Activated B cell treated with CpG ODN at 0.5 μM for 24 hours (primary cell): ENCODE measurements at places on chromosomes 6 and 20. TPM values are rescaled to one million over a fixed set of nuclear protein-coding genes. Genes with fewer than 3 reads are reported as not detected.

DNA sequence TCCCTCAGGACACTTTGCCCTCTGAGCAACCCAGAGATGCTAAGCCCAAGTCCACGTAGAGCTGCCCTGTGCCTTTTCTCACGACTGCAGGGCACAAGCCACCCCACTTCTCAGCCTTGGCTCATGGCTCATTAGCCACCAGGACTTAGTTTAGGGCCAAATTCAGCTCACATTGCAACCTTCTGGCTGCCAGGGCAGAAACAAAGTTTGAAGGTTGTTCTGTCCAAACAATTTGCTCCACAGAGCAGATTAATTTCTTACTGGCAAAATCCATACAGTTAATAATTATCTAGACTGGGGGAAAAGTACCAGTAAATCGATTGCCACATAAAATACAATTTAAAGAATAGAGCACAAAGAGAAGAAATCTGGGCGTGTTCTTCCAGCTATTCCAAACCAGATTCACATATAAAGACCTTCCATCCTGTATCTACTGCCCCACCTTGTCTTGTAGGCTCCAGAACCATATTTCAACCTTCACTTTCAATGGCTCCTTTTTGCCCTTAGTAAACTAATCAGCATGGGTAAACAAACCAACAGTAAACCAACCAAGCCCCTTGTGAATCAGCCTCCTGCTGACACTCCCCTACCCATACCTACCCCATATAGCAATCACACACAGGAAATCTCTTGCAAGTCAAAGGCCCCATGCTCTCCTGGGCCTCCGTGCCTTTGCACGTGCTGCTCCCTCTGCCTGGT, 101.9 kb downstream of the QRSL1 start:
- no peak for DNase-seq
- no peak overlapping the region for H3K27ac ChIP-seq
- H3K27me3 ChIP-seq: no peaks in the 10 kb centered on the region
- H3K36me3 ChIP-seq: no peaks in the 10 kb centered on the region
- no peak overlapping the region for H3K4me3 ChIP-seq

DNA sequence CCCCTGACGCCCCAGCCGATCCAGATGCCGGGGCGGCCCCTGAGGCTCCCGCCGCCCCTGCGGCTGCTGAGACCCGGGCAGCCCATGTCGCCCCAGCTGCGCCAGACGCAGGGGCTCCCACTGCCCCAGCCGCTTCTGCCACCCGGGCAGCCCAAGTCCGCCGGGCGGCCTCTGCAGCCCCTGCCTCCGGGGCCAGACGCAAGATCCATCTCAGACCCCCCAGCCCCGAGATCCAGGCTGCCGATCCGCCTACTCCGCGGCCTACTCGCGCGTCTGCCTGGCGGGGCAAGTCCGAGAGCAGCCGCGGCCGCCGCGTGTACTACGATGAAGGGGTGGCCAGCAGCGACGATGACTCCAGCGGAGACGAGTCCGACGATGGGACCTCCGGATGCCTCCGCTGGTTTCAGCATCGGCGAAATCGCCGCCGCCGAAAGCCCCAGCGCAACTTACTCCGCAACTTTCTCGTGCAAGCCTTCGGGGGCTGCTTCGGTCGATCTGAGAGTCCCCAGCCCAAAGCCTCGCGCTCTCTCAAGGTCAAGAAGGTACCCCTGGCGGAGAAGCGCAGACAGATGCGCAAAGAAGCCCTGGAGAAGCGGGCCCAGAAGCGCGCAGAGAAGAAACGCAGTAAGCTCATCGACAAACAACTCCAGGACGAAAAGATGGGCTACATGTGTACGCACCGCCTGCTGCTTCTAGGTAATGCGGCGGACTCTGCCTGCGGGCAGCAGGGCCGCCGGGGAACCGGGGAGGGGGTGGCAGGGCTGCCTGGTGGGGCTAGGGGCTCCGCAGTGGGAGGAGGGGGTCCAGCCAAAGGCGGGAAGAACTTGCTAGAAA, 2.3 kb downstream of the GNAS start:
- DNase-seq: peak; percentile 24
- H3K27ac ChIP-seq: no peak overlapping the region
- peaks cover 37% of the 10 kb centered on the region for H3K27me3 ChIP-seq
- H3K36me3 ChIP-seq: no peaks in the 10 kb centered on the region

GRCh38 chr6:37630281-37630799, 67.3 kb downstream of the MDGA1 start:
- DNase-seq: no peak
- no peak overlapping the region for H3K27ac ChIP-seq
- no peaks in the 10 kb centered on the region for H3K36me3 ChIP-seq

- H3K4me3 ChIP-seq: no peak overlapping the region
- DNase-seq: no peak
- H3K4me1 ChIP-seq: peaks cover 29% of the 10 kb centered on the region
Observed at GRCh38 chr20:35621560-35621946, 5.9 kb downstream of the SPAG4 start.

DNA sequence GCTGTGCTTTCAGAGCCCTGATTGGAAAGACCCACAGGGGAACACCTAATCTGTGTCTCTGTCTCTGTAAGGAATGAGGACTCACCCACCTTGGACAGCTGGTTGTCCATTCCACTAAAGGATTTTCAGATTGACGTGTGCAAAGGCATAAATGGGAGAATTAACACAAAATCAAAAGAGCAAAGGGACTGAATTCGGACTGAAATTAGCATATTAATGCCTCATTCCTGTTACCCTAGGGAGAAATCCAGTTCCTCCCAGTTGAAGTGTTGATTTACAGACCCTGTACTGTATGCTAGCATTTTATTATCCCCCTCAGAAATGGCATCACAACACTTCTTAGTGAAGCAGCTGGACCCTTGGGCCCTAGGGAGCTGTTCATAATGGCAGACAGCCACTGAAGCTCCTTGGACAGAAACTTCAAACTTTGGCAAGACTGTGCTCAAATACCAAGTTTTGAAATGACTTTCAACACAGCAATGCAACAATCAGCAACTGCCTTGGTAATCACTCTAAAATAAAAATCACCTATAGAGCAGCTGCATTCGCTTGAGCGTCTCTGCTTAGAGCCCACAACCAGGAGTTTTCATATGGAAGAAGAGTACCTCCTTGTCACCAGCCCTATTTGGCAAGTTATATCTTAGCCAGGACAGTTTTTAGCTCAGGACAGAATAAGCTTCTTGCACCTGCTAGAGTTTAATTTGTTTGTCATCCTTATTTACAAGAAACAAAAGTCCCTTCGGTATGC, 118.1 kb downstream of the TRDN start:
- no peaks in the 10 kb centered on the region for H3K36me3 ChIP-seq
- no peak overlapping the region for H3K4me3 ChIP-seq
- no peaks in the 10 kb centered on the region for H3K27me3 ChIP-seq
- no peak for DNase-seq

The PPP1R18 gene
- 96.8 and 104 TPM in 2 replicates for total RNA-seq

The RBM38 gene
- 69.6 and 70.7 TPM in 2 replicates for total RNA-seq

The NNAT gene
- total RNA-seq: 0.40 TPM in 1 of 2 replicates, not detected in the other

The MYL9 gene
- 5.4 and 8.0 TPM in 2 replicates for total RNA-seq

GRCh38 chr6:137496368-137496767, 2.2 kb upstream of the OLIG3 start:
- peak overlapping the region; percentile 19 for H3K4me3 ChIP-seq
- H3K4me1 ChIP-seq: peaks cover 50% of the 10 kb centered on the region
- no peak for DNase-seq
- no peak overlapping the region for H3K27ac ChIP-seq

The OPN5 gene
- total RNA-seq: not detected in 2 replicates

DNA sequence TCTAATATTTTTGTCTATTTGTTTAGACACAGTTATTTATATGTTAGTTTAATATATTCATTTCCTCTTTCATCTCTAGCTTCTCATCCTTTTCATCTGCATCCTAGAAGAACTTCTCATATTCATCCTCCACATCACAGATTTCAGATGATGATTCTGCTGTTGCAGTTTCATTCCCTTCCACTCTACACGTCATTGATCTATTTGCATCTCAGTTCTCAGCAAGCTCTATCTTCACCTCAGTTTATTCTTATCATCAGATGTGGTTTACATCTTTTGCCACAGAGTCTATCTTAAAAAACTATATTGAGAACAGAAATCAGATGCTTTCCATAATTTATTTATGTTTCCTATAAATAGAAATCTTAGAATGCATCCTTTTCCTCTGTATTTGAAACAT, 13.3 kb downstream of the SLC2A12 start:
- no peaks in the 10 kb centered on the region for H3K4me1 ChIP-seq
- H3K4me3 ChIP-seq: no peak overlapping the region
- peaks cover 10% of the 10 kb centered on the region for H3K27me3 ChIP-seq
- no peaks in the 10 kb centered on the region for H3K36me3 ChIP-seq
- H3K27ac ChIP-seq: no peak overlapping the region

GRCh38 chr6:65649392-65649791, 57.6 kb downstream of the EYS start:
- H3K4me3 ChIP-seq: no peak overlapping the region
- H3K4me1 ChIP-seq: no peaks in the 10 kb centered on the region
- no peak for DNase-seq
- no peaks in the 10 kb centered on the region for H3K36me3 ChIP-seq

DNA sequence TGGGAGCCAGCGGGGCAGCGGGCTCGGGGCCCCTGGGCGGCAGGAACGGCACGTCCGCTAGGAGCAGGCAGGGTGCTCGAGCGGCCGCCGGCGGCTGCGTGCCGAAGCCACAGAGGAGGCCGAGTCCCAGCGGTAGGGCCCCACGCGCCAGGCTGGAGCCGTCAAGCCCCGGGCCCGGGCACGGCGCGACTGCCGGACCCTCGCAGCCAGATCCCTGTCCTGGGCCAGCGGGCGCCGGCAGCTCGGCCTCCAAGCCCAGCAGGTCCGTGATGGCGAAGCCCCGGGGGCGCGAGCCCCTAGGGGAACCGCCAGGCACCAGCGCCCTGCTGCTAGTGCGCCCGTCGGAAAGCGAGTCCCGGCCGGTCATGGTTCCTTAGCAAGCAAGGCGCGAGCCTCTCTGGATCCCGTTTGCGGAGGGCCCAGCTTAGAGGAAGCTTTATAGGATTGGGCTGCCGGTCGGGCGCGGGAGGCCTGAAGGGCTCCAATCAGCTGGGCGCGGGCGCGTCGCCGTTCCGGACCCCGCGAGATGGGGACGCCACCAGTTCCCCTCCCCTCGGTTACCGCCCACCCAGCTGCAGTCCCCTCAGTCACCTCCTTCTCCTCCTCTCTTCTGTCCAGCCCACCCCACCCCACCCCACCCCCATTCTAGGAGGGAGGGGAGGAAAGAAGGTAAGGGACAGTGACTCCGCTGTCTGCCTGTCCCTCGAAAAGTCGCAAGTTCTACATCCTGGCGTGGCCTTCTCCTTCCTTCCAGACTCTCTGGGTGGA, at the start of gene VSX1:
Gene VSX1 (minus strand): TSS at position 412 of the 768 bp plus-strand sequence. CDS start 45 bp downstream, at position 367.
- H3K36me3 ChIP-seq: no peaks in the 10 kb centered on the region
- H3K27ac ChIP-seq: no peak within 1 kb of the TSS
- peaks cover 70% of the 10 kb centered on the region for H3K27me3 ChIP-seq
- H3K4me1 ChIP-seq: peaks cover 11% of the 10 kb centered on the region
- no peak within 1 kb of the TSS for H3K4me3 ChIP-seq

The TMC2 gene
- not detected in 2 replicates for total RNA-seq

DNA sequence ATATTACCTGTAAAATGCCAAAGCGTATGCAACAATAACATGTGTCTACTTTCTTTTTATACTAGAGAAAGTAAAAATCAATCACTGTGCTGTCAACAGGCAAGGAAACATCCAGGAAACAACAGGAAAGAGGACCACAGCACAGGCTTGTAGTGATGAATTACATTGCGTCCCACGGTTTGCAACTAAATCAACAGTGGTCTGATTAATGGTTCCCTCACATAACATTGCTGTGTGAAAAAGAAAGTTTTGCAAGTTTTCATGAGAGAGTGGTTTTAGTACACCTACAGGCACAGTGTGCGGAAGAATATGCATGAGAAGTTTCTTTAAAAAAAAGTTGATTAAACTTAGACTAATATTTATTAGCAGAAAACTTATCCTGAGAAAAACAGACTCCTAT, 329.5 kb upstream of the HSF2 start:
- DNase-seq: no peak
- no peak overlapping the region for H3K4me3 ChIP-seq
- no peaks in the 10 kb centered on the region for H3K27me3 ChIP-seq

DNA sequence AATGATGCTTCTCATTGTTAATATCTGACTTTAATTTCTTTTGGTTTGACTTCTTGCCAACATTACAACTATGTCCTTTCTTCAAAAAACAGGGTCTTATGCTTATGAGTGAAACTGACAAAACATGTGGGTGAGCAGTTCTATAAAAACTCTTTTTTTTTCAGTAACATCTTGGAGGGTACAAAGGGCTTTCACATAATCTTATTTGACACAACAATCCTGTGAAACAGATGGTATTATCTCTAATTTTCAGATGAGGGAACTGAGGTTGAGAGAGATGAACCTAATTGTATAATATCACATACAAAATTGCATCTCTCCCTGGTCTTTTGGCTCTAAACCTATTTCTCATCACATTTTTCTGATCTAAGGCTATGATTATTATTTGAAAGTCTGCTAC, 38.3 kb downstream of the MAPK14 start:
- peaks cover 29% of the 10 kb centered on the region for H3K4me1 ChIP-seq
- H3K27ac ChIP-seq: no peak overlapping the region
- H3K4me3 ChIP-seq: no peak overlapping the region

GRCh38 chr6:143543435-143543834, 31.9 kb upstream of the FUCA2 start:
- H3K27ac ChIP-seq: peak overlapping the region; percentile 9
- no peak for DNase-seq
- peaks cover 14% of the 10 kb centered on the region for H3K4me1 ChIP-seq
- H3K27me3 ChIP-seq: no peaks in the 10 kb centered on the region
- no peaks in the 10 kb centered on the region for H3K36me3 ChIP-seq

The OPRL1 gene
- total RNA-seq: 1.3 and 1.4 TPM in 2 replicates

GRCh38 chr6:32972353-32973143, 4.2 kb downstream of the BRD2 start:
- peak overlapping the region; percentile 99 for H3K27ac ChIP-seq
- DNase-seq: peak; percentile 57
- H3K27me3 ChIP-seq: no peaks in the 10 kb centered on the region
- H3K4me1 ChIP-seq: peaks cover 44% of the 10 kb centered on the region

- no peak for DNase-seq
- H3K27me3 ChIP-seq: no peaks in the 10 kb centered on the region
- H3K4me3 ChIP-seq: no peak overlapping the region
- no peaks in the 10 kb centered on the region for H3K36me3 ChIP-seq
Observed at GRCh38 chr6:113591896-113592827, 265.0 kb upstream of the MARCKS start.

DNA sequence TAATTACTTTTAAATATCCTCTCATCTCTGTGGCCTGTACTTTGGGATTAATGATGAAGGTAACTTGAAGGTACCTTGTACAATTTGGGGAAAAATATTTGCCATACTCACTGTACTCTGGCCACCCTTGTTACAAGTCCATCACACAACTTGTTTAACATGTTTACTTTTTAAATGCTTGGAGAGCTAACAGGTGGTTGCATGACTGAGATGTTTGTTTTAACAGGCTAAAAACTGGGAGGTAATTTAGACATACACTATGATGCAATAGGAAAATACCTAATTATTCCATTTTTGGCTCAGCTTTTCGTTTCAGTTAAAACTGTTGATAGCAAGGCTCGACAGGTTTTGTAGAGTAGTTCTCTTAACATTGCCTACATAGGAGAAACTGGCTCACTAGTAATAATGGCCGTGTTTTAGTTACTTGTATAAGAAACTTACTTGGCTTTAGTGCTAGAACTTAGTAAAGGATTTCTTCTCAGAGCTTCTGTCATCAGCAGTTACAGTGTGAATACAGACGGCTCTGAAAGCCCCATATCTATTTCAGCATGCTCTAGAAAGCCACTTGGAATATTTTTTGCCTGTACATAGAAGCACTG, 489.8 kb upstream of the SOX4 start:
- no peak overlapping the region for H3K4me3 ChIP-seq
- H3K36me3 ChIP-seq: peaks cover 5% of the 10 kb centered on the region
- no peaks in the 10 kb centered on the region for H3K27me3 ChIP-seq
- no peak overlapping the region for H3K27ac ChIP-seq
- no peak for DNase-seq
- peaks cover 35% of the 10 kb centered on the region for H3K4me1 ChIP-seq

The STMND1 gene
- total RNA-seq: not detected in 2 replicates

The SNX3 gene
- 121 and 133 TPM in 2 replicates for total RNA-seq

The HDGFL1 gene
- total RNA-seq: not detected in 2 replicates
